ENCODE measurements at places on chromosomes 7 and 10.

GRCh38 chr10:14658331-14659127 is 116.2 kb downstream of the FAM107B start:
- no peak for DNase-seq

- DNase-seq, result no peak
Observed at GRCh38 chr7:94444813-94445212, 50.1 kb downstream of the COL1A2 start.

DNA sequence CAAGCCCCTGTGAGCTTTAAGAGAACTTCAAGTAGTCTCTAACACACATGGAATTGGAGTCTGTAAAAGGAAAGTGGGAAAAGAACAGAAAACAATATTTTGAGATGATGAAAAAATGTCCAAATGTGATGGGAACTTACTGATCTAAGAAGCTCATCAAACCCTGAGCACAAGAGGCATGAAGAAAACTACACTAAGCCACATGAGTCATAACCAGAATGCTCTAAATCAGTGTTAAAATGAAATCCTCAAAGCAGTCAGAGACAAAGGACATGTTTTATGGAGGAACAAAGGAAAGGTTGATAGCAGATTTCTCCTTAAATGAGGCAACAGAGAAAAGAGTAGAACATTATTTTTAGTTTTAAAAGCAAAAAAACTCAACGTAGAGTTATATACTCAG is 37.2 kb downstream of the ZNF33A start:
- DNase-seq, result no peak

DNA sequence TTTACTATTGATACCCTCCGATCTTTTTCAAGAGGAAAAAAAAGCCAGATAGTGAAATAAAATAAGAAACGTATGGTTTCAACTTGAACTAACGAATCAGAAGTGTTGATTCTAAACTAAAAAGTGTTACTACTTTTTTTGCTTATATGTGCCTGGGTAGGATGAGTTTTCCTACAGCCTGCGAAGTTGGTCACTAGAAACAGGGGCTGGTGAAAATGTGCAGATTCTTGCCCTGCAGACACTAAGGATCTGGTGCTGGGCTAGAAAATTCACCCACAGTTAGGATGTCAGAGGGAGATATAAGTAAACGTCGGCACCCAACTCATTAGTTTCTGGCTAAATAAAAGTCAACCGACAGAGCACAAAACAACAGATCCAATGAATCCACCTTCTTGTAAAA is 298.7 kb upstream of the NFE2L3 start:
- DNase-seq, result no peak

DNA sequence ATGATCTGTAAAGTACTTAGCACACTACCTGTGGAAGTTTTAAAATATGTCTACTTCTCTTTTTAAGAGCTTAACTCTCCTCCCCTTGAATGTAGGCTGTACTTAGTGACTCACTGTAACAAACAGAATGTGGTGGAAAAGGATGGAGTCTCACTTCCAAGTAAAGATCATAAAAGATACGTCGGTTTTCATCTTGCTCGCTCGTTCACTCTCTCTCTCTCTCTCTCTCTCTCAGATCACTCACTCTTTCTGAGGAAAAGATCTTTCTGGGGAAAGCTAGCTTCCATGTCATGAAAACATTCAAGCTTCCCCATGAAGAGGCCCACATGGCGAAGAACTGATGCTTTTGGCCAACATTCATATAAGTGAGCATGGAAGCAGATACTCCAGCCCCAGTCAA is 5.5 kb downstream of the CHUK start:
- no peak for DNase-seq

DNA sequence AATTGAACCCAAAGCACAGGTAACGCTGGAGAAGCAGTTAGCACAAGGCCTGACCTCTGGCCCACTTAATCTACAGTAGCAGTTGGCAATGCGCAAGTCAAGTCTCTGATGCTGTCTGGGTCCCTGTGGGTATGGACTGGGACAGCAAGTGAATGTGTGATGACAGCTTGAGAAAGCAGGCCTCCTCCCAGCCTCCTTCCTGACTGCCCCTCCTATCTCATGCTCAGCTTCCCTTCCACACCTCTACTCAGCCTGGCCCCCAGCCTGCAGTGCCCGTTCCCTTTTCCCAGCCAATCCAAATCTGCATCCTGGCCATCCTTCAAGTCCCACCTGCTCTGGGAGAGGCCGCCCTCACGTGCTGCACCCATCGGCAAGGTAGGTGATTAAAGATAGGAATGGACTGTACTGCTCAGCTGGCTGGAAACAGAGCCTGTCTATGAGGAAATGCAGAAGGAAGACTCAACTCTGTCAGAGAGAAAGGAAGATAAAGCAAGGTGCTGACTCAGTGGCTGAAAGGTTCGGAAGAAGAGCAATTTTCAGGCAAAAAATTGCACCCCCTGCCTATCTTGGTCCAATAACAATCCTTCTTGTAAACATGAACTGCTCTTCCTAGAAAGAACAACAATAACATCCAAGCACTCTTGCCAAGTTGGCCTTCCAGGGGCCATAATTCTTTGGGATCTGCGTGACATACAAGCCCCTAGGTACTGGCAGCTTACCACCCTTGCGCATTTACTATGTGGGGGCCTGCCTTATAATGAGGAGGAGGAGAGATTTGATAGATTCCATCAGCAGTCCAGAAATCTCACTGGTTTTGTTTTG is 16.6 kb upstream of the FGFR2 start:
- DNase-seq, result no peak

GRCh38 chr7:130894146-130894908 is 160.3 kb upstream of the KLF14 start:
- no peak for DNase-seq
